CMK (cell line): ENCODE measurements at places on chromosomes 2 and 18.

DNA sequence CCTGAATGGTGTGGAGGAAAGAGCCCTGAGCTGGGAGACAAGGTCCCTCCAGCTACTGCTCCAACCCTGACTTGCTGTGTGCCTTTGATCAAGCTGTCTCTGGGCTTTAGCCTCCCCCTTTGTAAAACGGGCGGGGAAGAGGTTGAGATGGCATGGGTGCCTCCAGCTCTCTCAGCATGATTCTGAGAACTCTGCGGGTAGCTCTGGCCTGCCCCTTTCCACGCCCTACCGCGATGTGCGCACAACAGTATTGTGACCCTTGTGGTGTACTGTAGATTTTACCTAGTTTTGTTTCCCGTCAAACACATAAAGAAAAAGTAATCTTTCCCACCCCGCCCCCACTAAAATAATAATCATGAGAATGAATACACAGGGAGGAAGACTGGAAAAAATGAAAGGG lies 5.3 kb downstream of the CD8A start:
- DNase-seq = no peak

DNA sequence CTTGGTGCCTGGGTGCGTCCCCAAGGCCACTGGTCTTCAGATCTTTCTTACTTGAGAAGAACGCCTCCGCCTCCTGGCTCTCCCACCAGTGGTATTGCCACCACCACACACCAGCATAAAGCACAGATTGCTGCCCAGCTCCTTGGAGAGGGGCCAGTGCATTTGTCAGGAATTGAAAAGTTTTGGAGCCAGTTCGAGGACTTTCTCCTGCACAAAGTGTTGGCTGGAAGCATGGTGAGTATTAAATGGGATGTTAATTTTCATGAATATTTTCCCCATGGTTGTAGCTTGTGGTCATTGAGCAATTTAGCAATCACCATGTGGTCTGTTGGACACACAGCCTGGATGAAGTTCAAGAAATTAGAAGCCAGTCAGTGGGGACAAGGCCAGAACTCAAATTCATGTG lies 684.6 kb upstream of the FANCL start:
- no peak for DNase-seq

DNA sequence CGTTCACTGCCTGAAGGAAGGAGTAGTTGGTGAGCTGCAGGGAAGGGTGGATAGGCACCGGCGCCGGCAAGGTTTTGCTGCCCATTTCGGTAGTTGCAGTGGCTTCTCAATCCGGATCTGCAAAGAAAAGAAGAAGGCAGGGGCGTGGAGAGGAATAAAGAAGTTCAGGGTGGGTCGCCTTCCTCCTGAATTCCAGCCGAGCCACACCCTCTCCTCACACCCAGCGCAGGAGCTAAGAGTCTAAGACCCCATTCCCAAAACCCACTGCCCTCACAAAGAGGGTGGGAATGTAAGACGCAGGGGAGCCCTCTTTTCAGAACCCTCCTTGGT lies 4.7 kb downstream of the OSR1 start:
- DNase-seq = no peak

DNA sequence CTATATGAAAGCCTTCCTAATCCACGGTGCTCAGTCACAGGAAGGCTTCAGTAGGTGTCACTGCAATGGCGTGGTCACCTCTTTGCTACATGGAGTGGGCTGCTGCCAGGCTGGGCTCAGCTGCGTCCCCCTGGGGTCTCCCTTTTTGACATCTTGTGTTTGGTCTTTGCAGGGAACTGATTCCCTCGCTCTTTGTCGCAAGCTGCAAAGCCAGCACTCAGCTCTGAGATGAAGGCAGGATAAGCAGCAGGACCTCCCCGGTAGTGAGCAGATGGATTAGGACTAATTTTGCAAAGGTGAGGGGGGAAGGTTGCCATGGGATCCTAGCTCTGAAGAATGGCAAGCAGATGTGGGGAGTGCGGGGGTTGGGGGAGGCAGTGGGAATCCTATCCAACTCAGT lies 173.9 kb upstream of the ARL4C start:
- DNase-seq = no peak

- DNase-seq = no peak
Observed at GRCh38 chr2:221975151-221975550, 323.6 kb downstream of the PAX3 start.

DNA sequence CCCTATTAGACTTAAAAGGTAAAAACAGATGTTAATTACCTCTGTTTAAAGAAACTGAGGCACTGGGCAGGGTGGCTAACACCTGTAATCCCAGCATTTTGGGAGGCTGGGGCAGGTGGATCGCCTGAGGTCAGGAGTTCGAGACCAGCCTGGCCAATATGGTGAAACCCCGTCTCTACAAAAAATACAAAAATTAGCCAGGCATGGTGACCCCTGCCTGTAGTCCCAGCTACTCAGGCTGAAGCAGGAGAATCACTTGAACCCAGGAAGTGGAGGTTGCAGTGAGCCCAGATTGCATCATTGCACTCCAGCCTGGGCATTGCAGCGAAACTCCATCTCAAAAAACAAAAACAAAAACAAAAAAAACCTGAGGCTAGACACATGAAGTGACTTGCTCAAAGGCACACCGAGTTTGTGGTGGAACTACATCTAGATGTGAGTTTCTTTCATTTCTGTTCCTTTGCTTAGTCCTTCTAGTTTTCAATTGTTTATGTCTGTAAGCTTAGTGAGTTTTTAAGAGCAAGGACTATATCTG lies 40.7 kb downstream of the SLC4A1AP start:
- DNase-seq = no peak

GRCh38 chr2:120653046-120653445 lies 82.6 kb upstream of the GLI2 start:
- DNase-seq = no peak

GRCh38 chr18:43277164-43277600 lies at the start of gene SYT4:
TSS of gene SYT4 (minus strand) at chr18:43277490. CDS start at chr18:43277281, 209 bp downstream.
- DNase-seq = no peak

- DNase-seq = peak; percentile 42
Observed at GRCh38 chr2:121529439-121530211, 1.1 kb upstream of the RNU4ATAC start.

- no peak for DNase-seq
Observed at GRCh38 chr2:161104054-161104553, 56.1 kb upstream of the TANK start.

DNA sequence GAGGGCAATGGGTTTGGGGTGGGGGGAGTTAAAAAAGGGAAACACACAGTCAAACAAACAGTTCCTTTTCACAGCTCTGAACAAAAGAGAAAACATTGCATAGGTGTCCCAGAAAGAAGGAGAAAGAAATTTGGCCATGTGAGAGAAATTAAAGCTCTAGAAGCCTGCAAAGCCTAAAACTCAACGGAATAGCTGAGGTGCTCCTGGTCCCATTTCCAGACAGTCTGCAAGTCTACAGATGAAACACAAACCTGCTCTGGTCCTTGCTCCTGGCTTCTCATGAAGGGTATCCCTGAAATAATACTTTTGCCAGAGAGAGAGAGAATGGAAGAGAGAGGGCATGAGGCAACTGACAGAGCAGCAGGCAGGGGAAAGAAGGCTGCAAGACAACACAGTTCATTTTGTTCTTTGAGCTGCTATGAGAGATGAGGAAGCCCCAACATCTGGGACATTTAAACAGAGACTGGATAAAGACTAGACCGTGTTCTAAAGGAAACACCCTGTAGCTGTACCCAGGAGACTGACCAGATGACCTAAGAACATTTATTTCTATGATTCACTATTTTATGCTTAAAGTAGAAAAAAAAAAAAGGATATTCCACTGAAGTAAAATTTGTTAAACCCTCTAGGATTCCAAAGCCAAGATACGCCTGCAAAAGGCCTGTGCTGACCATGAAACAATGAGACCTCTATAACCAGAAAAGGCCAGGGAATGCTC lies 57.3 kb upstream of the CYP26B1 start:
- DNase-seq = no peak

DNA sequence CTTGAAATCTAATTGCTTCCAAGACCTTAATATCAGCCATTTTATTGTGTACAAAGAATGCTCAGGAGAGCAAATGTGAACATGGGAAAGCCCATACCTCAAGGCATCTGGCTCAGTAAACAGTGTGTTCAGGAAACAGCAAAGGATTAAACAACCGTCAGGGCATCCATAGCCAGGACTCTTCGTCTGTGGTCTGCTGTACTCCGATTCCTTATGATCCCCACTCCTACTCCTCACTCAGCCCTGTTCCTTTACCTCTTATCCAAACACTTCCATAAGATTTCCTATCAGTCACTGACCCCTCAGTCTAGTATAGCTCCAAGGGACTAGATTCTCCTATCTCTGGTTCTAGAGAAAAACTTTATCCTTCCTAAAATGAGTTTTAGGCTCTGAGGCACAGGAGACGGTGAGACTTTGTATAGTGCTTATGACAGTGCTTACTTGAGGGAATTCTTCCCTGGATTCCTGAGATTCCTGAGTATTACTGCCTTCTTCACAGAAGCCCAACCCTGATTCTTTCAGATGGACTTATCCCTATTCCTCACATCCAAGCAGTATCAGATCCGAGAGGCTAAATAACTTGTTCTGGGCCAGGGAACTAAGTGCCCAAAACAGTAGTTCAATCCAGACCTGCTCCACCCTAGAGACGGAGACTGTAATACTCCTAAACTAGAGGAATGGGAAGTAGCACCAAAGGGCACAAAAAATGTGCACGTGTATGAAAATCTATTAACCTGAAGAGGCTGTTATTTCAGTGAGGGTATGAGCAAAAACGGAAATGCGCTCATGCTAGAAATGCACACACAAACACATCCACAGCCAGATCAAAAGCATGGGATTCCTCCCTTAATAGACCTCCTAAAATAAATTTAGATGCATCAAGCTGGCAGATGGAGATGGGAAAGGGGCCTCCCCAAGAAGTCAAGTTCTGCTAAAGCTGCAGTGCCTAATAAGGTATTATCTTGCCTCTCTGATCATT lies 42.1 kb upstream of the SIGLEC15 start:
- DNase-seq = no peak
